ENCODE measurements at places on chromosomes 11 and 22.

- no peak for DNase-seq
Observed at GRCh38 chr22:47802421-47802820, 1040.0 kb downstream of the TBC1D22A start.

GRCh38 chr11:126870021-126870420 is 130.5 kb downstream of the KIRREL3 start:
- DNase-seq = no peak

DNA sequence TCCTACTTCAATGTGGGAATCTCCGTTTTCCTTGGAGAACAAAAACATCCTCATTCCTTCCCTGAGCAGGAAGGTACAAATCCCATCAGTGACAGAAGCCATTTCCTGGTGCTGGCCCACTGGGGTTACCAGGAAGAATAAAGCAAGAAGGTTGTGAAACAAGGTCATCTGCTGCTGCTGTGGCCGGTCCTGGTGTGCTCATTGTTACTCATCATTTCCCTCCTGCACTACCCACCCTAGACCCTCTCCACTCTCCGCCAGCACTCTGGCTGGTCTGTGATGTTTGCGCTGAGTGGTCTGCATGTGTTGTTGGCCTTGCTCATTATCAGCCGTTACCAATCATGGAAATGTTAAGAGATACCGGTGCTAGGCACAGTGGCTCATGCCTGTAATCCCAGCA is 37.0 kb downstream of the OSBP2 start:
- DNase-seq = no peak

GRCh38 chr11:124902616-124903015 is 5.0 kb upstream of the ROBO4 start:
- no peak for DNase-seq

GRCh38 chr11:125680747-125681146 is at the start of gene ACRV1:
TSS of gene ACRV1 (minus strand) at chr11:125680847. CDS start at chr11:125680780, 67 bp downstream.
- no peak for DNase-seq

DNA sequence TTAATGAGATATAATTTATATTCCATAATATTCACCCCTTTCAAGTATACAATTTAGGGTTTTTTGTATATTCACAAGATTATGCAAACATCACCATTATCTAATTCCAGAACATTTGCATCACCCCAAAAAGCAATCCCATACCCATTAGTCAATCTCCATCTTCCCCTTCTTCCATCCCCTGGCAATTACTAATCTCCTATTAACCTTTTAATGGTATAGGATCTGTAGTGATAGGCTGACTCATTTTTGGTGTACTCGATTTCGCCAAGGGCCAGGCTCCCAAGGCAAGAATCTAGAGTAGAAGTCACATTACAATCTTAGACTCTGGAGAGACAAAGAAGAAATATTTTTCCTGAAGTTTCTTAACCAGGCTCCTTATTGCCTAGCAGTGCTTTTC is 113.4 kb downstream of the GAB2 start:
- DNase-seq = no peak

- no peak for DNase-seq
Observed at GRCh38 chr22:46428602-46429324, 93.2 kb downstream of the TRMU start.

GRCh38 chr11:21410513-21410912 is 741.1 kb downstream of the NELL1 start:
- no peak for DNase-seq

- DNase-seq = no peak
Observed at GRCh38 chr22:33922349-33922681, 2.0 kb upstream of the LARGE1 start.

GRCh38 chr11:19777377-19778102 is 64.9 kb downstream of the NAV2 start:
- DNase-seq = no peak

GRCh38 chr11:5700421-5701054 is 10.9 kb downstream of the TRIM22 start:
- DNase-seq = no peak

- DNase-seq = no peak
Observed at GRCh38 chr11:20022363-20023081, 137.8 kb downstream of the DBX1 start.
